ENCODE measurements at places on chromosomes 6 and 20. TPM values are rescaled to one million over a fixed set of nuclear protein-coding genes. Genes with fewer than 3 reads are reported as not detected.

FKBP5 gene
- total RNA-seq: 4.9 TPM

TCF15 gene
- total RNA-seq: not detected

CD83 gene
- 0.40 TPM for total RNA-seq

ARFGEF3 gene
- 0.25 TPM for total RNA-seq

ANGPT4 gene
- not detected for total RNA-seq

PPP1R14C gene
- total RNA-seq: 11.3 TPM

ZSCAN9 gene
- total RNA-seq: 8.1 TPM

RNF39 gene
- total RNA-seq: not detected

DEFB119 gene
- total RNA-seq: not detected

JPH2 gene
- total RNA-seq: 0.37 TPM

NKX2-2 gene
- not detected for total RNA-seq

SOBP gene
- total RNA-seq: 5.8 TPM

SMLR1 gene
- not detected for total RNA-seq

AGPAT4 gene
- total RNA-seq: 10.1 TPM

SIRPD gene
- not detected for total RNA-seq

ZSCAN31 gene
- 8.0 TPM for total RNA-seq

ELOVL4 gene
- 2.8 TPM for total RNA-seq

CCM2L gene
- 0.53 TPM for total RNA-seq

CEP57L1 gene
- 25.3 TPM for total RNA-seq

CTCFL gene
- not detected for total RNA-seq

MAP3K4 gene
- 24.8 TPM for total RNA-seq

PLCG1 gene
- 64.9 TPM for total RNA-seq

COL9A1 gene
- not detected for total RNA-seq

SLC22A16 gene
- not detected for total RNA-seq

TTK gene
- 11.7 TPM for total RNA-seq

SDHAF4 gene
- 4.9 TPM for total RNA-seq

LAMA5 gene
- 157 TPM for total RNA-seq

FAM229B gene
- 45.7 TPM for total RNA-seq

WFDC10B gene
- not detected for total RNA-seq

GATA5 gene
- 1.3 TPM for total RNA-seq

HDGFL1 gene
- total RNA-seq: not detected

C2 gene
- total RNA-seq: 2.8 TPM
